ENCODE measurements at places on chromosomes 1 and 21.

DNA sequence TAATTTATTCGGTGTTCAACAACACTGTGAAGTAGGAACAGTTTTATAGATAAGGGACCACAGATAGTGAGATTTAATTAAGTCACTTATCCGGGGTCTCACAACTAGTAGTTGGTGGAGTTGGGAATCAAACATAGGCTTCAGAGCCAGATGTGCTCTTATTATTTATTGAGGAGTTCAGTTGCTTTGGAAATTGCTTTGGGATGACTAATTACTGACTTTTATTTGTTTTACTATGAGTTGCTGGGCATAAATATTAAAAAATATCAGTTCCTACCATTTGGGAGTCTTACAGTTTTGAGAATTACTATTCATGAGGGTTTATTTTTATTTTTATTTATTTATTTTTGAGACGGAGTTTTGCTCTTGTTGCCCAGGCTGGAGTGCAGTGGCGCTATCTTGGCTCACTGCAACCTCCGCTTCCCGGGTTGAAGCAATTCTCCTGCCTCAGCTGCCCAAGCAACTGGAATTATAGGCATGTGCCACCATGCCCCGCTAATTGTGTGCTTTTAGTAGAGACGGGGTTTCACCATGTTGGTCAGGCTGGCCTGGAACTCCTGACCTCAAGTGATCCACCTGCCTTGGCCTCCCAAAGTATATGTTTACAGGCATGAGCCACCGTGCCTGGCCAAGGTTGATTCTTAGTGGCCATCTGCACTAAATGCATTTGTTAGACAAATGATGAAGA, 27.7 kb downstream of the THRAP3 start:
- no peak for DNase-seq

GRCh38 chr21:46007492-46007868, 25.9 kb downstream of the COL6A1 start:
- no peak for DNase-seq

DNA sequence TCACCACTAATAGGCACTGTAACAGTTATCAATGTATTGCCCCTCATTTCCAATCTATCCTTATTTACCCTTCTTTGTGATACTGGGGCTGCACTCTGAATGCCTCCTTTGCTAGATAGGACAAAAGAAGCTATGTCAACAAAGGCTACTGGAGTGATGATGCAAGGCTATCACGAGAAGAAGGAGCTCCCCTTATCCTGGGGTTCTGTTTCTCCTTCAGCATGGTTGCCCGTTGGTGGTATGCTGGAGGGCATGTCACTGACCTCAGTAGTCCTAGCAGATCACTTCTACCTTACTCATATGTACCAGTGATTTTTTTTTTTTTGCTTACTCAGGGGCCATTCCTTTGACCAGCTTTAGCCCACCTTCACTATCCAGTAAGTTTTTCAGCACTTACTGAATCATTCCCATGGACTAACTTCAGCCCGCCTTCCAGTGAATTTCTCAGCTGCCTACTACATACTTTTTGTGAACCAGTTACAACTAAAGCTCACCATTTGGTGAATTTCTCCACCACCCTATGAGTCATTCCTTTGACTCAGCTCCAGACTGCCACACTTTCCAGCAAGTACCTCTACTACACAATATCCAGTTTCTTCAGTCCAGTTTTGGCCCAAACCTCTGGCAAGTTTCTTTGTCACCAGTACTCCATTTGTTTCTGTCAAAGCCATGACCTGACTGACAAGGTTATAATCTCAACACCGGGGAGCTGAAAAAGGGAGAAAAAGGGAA, 944.5 kb downstream of the KCNT2 start:
- no peak for DNase-seq

- no peak for DNase-seq
These were observed 62.1 kb upstream of the CD55 start for GRCh38 chr1:207259391-207259790.

GRCh38 chr1:79859212-79859948, 852.9 kb upstream of the ADGRL4 start:
- DNase-seq: no peak

DNA sequence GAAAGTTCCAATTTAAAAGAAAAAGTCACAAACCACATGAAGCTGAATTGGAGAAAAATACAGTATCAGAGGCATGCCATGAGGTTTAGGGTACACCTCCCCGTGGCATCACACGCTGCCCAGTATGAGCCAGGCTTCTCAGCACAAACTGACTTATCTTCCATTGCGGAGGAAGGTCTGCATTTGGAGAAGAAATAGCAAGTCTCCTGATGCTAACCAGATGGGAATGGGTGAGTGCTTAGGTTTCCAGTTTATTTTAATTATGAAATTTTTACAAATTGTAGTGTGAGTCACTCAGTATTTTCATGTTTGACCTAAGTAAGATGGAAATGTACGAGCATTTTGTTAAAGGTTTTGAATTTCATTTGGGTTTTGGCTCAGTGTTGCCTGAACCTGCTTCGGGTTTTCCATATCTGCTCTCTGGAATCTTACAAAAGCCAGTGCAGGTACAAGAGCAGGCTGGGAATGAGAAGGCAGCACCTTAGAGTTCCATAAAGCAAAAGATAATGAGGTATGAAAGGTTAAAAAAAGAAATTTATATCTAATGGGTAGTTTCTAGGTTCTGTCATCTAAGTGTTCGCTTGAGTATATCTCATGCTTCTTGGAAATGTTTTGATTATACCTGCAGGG, 213.9 kb downstream of the PATJ start:
- DNase-seq: no peak

GRCh38 chr1:157893686-157894085, 52.1 kb upstream of the CD5L start:
- no peak for DNase-seq

DNA sequence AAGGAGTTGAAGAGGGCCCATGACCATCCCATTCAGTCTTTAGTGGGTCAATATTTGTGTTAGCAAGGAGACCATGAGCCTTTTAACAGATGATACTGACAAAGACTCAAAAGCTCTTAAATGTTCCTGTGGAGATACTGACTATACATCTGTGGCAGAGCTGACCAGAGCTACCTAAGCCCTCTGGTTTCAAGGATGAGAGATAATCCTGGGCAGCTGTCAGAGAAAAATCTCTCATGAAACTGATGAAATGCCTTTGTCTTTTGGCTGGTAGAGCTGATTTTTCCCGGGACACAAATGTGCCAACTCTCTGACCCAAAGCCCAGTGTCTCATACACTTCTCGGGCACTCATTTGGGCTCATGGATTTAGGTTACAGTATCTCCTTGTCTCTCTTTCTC, 100.9 kb downstream of the XCL2 start:
- no peak for DNase-seq

- DNase-seq: no peak
These were observed 15.6 kb downstream of the STRIP1 start for GRCh38 chr1:110049801-110050601.

DNA sequence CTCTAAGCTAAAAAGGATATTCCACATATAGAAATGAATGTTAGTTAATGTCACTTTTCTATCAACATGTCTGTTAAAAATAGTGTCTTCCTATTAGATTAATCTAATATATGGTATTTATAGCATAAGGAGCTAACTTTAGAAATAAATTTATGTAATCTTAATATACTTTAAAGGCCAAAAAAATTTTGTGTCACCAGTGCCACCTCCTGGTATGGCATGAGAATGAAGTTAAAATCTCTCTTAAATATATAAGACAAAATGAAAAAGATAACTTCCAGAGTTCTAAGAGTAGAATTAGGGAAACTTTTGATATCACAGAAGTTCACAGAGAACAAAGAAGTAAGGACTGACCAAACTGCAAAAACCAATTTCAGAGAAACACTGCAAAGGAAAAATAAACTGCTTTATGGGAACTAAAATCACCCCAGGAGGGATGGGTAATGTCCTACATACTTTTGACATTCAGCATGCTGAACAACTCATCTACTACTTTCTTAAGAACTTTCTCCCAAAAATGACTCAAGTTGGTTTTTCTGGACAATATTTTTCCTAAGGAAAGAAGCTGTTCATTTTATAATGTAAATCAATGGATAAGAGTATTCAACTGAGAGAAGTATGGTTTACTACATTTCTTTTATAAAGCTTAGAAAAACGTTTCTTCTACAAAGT, 82.8 kb downstream of the TRIM33 start:
- peak; percentile 3 for DNase-seq

DNA sequence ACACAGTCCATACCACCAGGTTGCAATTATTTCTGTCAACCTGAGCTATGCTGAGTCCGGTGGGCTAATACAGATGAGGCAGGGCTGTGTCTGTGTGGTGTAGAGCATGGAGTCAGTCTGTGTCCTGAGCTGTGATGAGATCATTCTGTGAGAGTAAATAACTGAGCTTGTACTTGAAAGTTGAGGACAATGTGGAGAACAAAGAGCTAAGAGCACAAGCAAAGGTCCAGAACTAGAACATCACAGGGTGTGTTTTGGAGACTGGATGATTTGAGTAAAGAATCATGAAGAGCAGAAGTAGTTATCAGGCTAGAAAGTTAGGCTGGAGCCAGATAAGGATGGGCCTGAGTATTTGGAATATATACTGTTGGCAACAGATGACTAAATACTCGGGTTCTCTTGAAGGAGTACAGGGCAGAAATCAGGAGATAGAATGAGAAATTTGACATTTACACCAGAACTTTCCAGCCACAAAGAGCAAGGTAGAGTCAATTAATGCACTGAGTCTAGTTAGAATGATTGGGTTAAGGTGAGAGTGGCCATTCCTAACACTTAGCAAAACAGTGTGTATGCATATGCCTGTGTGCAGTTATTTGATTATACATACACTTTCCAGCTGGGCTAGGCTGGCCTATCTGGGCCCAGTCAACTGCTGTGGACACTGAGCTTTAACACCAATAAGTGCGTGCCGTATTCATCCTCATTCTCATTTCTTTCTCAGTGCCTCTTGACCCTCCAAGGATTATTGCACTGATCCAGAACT, 48.8 kb downstream of the LEPR start:
- no peak for DNase-seq

DNA sequence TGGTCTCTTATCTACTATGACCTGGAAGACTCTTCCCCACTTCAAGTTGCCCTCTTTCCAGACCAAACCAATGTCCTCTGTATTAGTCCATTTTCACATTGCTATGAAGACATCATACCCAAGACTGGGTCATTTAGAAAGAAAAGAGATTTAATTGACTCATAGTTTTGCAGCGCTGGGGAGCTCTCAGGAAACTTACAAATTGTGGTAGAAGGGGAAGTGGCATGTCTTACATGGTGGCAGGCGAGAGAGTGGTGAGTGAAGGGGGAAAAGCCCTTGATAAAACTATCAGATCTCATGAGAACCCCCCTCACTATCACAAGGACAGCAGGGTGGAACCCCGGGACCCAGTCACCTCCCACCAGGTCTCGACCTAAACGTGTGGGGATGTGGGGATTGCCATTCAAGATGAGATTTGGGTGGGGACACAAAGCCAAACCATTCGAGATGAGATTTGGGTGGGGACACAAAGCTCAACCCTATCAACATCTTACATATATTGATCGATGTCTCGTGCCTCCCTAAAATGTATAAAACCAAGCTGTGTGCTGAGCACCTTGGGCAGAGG, 14.2 kb upstream of the AGPAT3 start:
- no peak for DNase-seq

- DNase-seq: no peak
These were observed 37.3 kb downstream of the IFNAR1 start for GRCh38 chr21:33362044-33362555.

Data from globus pallidus (tissue), 1 donor.